G401 (cell line): ENCODE measurements at places on chromosomes 4 and X. TPM values are rescaled to one million over a fixed set of nuclear protein-coding genes. Genes with fewer than 3 reads are reported as not detected.
A peak's percentile ranks its signal among the peaks of the same experiment; 100 is the strongest.

DNA sequence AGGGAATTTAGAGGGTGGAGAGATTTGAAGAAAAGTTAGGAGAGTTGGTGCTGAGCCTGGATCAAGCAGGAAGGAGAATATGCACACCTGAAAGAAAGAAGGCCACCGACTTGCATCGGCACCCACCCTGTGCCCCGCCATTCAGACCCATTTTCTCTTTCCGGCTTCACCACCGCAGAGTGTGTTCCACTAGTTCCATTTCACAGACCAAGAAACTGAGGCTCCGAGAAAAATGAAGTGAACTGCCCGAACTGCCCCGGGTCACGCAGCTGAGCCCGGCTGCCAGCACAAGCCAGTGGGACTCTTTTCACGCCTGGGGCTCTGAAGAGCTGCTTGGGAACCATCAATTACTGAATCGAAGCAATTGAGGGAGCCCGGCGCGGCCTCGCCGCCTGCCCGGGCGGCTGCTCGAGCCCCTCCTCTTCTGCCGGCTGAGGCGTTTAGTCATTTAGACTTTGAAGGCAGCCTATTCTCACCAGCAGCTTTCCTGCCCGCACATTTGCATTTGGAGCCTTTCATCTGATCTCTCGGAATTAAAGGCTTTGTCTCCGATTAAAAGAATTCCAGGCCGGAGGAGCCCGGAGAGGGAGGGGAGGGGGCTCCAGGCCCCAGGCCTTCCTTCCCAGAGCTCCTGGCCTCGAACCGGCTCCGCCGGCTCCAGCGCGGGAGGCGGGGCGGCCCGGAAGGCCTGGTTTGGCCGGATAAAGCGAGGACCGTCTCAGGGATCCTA, 140.2 kb upstream of the PJA1 start:
- DNase-seq, result no peak

DNA sequence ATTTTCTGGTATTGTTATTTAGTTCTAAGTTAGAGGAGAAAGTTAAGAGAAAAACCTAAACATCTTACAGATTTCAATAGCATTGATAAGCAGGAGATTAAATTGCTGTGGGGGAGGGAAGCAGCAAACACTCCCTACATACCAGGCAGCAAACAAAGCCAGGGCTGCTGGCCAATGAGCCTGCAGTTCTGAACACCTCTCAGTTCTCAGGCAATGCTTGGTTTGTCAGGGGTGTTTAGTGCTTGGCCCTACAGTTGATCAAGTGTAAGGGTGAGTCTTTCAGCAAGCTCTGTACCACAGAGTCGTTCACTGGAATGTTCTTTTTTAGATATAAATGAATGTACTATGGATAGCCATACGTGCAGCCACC, 38.6 kb downstream of the EGFL6 start:
- DNase-seq, result no peak

GRCh38 chrX:100928660-100929613, at the start of gene XKRX:
Gene XKRX, minus strand, starts transcription at chrX:100928917. Its CDS starts 613 bp downstream, at chrX:100928304.
- DNase-seq, result no peak

- DNase-seq, result no peak
Observed at GRCh38 chr4:112517067-112517634, 1.2 kb upstream of the NEUROG2 start.

- DNase-seq, result no peak
Observed at GRCh38 chr4:184550476-184550875, 76.1 kb upstream of the IRF2 start.

- DNase-seq, result no peak
Observed at GRCh38 chr4:183727482-183727881, 68.4 kb downstream of the TRAPPC11 start.

LUZP4 gene
- not detected in 2 replicates for total RNA-seq

OPN1LW gene
- not detected in 2 replicates for total RNA-seq

GRCh38 chrX:68697036-68697435, 49.6 kb downstream of the STARD8 start:
- no peak for DNase-seq

- DNase-seq, result no peak
Observed at GRCh38 chrX:17056868-17057608, 110.6 kb downstream of the REPS2 start.

GRCh38 chrX:137431693-137432488, 134.0 kb upstream of the ZIC3 start:
- no peak for DNase-seq

DNA sequence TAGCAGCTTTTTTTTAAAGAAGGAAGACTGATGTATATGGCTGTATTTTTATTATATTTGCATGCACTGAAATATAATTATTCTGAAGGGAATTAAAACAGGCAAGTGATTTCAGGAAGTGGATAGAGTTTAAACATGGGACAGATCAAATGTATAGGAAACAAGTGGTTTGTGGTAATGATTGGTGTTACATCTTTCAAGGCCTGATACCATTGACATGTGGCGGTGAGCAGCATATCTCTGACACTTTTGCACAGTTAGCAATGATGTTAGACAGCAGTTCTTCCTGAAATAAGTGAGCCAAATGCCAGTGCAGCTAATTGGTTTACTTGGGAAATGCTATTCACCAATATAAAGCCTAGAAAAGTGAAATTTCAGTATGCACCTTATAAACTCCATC, 272.1 kb downstream of the RPA4 start:
- DNase-seq, result no peak

SPANXA1 gene
- total RNA-seq, result not detected in 2 replicates

- no peak for DNase-seq
Observed at GRCh38 chr4:186643501-186644310, 80.0 kb downstream of the FAT1 start.

- DNase-seq, result no peak
Observed at GRCh38 chr4:120085705-120086104, 19.1 kb upstream of the MAD2L1 start.

F11 gene
- total RNA-seq, result not detected in 2 replicates

DNA sequence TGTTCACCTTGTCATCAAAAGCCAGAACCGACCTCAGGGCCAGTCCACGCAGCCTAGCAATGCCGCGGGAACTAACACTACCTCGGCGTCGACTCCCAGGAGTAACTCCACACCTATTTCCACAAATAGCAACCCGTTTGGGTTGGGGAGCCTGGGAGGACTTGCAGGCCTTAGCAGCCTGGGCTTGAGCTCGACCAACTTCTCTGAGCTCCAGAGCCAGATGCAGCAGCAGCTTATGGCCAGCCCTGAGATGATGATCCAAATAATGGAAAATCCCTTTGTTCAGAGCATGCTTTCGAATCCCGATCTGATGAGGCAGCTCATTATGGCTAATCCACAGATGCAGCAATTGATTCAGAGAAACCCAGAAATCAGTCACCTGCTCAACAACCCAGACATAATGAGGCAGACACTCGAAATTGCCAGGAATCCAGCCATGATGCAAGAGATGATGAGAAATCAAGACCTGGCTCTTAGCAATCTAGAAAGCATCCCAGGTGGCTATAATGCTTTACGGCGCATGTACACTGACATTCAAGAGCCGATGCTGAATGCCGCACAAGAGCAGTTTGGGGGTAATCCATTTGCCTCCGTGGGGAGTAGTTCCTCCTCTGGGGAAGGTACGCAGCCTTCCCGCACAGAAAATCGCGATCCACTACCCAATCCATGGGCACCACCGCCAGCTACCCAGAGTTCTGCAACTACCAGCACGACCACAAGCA, 898 bp downstream of the UBQLN2 start:
- peak; percentile 57 for DNase-seq

- DNase-seq, result no peak
Observed at GRCh38 chr4:1364748-1365147, 17.7 kb downstream of the UVSSA start.

AMBN gene
- not detected in 2 replicates for total RNA-seq

ABHD18 gene
- total RNA-seq, result 10.4 and 14.8 TPM in 2 replicates

TEX13B gene
- total RNA-seq, result not detected in 2 replicates

DNA sequence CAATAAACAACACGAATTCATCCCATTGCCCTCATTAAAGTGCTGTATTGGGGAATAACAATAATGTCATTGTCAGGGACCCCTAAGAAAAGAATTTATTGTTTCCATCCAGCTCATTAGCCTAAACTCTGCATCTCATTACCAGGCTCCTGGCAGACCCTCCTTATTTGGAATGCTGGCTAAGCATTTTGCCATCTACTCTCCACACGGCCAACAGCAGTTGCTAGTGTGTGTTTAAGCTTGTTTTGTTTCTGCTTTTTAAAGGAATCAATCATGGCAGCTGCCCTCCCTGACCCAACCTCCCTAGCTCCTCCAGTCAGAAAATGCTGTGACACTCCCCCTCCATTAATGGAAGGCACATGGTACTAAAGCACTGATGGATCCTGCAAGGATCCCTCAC, 43.5 kb downstream of the GATB start:
- DNase-seq, result no peak

DNA sequence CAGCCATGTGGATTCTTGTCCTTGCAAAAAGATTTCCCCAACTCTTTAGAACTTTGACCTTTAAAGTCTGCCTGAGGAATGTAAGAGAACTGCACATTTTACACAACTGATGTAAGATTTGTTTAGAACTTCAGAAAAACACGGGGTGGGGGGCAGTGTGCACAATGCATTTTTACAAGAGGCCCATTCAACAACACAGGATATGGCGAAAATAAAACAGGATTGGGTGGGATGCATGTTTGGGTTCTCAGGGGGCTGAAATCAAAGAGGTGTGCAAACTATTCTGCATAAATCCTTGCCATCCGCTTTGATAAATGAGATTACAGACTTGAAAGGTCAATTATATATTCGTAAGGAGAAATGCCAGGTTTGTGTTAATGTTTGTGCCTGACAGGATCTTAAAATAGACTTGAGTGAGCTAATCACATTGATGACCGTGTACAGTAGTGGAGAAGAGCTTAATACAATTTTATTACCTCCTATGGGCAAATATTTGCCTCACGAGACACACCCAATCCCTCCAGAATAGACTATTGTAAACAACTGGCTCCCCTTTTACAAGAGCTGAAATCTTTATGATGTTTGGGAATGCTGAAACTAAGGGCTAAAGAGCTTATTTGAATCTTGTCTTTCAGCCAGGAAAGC, 184.1 kb upstream of the LEF1 start:
- no peak for DNase-seq

DNA sequence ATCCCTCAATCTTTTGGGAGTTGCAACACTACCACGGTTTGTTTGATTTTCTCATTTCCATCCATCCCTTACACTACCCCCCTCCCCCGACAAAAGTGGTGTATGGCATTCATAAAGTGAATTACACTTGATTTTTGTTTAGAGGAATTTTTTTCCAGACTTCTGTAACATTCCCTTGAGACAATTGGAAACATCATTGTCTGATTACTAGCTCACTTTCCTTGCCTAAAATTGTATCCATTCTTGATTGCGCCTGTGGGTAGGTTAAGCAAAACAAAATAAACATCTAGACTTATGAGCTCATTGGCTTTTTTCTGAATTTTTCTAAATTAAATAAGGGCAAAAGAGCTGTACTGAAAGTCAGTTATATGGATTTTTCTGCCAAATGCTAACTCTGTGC, 3.5 kb downstream of the GPC3 start:
- no peak for DNase-seq

DNA sequence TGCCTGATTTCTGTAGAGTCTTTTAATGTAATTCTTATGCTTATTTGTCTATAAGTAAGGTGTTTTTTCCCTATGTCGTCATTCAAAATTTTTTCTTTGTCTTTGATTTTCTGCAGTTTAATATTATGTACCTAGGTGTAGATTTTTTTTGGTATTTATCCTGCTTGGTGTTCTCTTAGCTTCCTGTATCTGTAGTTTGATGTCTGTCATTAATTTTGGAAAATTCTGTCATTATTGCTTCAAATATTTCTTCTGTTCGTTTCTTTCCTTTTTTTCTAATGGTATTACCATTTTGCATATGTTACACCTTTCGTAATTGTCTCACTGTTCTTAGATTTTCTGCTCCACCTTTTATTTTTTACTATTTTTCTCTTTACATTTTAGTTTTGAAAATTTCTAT, 672.5 kb upstream of the KLHL4 start:
- DNase-seq, result no peak

OTC gene
- total RNA-seq, result not detected in 2 replicates

DNA sequence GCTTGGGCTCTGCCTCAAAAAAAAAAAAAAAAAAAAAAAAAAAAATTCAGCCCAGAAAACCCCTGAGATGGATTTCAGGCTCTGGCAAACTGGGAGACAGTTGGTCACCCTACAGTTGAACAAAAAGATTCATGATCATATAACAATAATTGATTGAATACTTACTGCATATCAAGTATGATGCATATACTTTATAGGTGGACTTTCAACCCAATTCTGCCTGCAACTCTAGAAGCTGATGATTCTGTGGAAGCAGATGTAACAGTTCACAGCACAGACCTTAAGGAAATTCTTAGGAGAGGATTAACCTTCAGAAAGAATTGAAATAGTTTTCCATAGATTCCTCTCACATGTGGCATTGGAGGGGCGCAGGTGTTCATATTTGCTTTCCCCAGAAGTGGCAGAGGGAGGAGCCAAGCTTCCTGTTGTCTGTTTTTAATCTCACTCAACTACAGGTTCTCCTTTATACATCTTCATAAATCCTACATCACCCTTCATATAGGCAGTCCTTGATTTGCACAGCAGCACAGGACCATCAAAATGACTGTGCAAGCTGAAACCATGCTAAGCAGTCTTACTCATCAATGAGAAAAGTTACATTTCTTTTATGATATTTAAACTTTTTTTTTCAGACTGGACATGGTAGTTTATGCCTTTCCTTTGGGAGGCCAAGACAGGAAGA, 149.4 kb upstream of the KLF3 start:
- no peak for DNase-seq

FAM9C gene
- not detected in 2 replicates for total RNA-seq

DNA sequence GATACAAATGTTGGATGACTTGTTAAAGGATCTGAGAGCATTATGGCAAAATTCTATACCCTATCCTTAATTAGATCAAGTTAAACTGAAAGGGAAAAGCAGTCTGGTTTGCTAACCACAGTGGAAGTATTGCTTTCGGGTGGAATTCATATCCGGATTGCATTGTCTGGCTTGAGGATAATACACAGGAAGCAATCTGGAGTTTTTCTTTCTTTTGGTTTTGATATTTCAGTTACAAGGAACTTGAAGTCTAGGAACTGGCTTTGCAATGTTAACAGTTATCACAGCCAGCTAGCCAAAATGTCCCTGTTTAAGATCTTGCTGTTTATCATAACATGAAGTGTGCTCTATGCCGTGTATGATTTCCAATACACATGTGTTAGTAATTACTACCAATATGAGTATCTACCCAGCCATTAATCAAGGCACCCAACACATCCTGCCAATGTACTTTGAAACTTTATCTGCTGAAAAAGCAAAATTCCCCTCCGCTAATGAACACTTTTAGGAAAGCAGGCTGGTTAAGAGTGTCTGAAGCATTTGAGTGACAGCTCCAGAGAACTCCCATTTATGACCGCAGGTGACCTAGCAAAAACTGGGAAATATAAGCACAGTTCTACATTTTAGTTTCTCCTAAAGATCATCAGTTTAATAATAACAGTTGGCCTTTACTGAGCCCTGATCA, 146.4 kb downstream of the PALLD start:
- no peak for DNase-seq
